ENCODE measurements at places on chromosomes 12 and 14. TPM values are rescaled to one million over a fixed set of nuclear protein-coding genes. Genes with fewer than 3 reads are reported as not detected.

- H3K4me1 ChIP-seq = no peaks in the 10 kb centered on the region
- H3K36me3 ChIP-seq = no peaks in the 10 kb centered on the region
- DNase-seq = no peak
- H3K4me3 ChIP-seq = no peak overlapping the region
- no peaks in the 10 kb centered on the region for H3K27me3 ChIP-seq
Observed at GRCh38 chr12:116287842-116288301, 10.4 kb upstream of the MED13L start.

DNA sequence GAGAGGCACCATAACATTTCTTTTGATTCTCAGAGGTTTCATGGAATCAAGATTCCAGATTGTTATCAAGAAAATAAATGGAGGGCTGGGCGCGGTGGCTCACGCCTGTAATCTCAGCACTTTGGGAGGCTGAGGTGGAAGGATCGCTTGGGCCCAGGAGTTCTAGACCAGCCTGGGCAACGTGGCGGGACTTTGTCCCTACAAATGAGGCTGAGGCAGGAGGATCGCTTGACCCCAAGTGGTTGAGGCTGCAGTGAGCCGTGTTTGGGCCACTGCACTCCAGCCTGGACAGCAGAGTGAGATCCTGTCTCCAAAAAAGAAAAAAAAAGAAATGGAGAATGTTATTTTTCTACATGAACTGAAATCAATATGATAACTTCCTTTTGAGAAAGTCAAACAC is 1.3 kb downstream of the SLC39A9 start:
- H3K4me3 ChIP-seq = peak overlapping the region; percentile 81
- no peak for DNase-seq

DNA sequence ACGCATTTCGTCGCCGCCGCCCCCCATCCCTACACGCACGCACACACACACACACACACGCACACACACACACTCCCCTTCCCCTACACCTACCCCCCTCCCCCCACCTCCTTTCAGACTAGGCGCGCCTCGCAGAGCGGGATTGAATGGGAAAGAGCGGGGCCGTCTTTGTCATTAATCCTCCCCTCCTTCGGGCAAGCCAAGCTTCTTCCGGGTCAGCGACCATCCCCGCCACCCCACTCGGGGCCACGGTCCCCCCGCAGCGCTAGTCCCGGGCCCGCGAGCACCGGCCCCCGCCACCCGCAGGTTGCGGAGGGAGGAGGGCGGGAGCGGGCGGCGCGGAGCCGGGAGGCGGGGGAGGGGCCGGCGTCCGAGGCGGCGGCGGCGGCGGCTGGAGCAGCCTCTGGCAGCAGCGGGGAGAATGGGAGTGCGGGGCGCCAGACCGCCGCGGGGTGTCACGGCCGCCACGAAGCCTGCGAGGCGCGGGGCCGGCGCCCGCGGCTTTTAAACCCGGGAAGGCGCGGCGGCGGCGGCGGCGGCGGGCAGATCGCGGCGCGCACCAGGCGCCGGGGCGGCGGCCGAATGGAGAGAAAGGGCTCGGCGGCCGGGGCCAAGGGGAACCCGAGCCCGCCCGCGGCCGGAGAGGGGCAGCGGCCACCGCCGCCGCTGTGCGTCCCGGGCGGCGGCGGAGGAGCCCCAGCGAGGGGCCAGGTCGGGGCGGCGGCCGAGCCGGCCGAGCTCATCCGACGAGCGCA is at the start of gene TTC9:
TTC9 (plus strand) TSS at position 369 of the 755 bp plus-strand sequence; CDS start at position 583, 214 bp downstream.
- H3K4me3 ChIP-seq = peak within 1 kb of the TSS; percentile 75
- H3K36me3 ChIP-seq = no peaks in the 10 kb centered on the region
- peaks cover 31% of the 10 kb centered on the region for H3K4me1 ChIP-seq
- peak; percentile 26 for DNase-seq

- no peak overlapping the region for H3K27ac ChIP-seq
- peak; percentile 24 for DNase-seq
- H3K27me3 ChIP-seq = peaks cover 6% of the 10 kb centered on the region
- H3K4me1 ChIP-seq = peaks cover 9% of the 10 kb centered on the region
- H3K4me3 ChIP-seq = peak overlapping the region; percentile 74
Observed at GRCh38 chr14:72892103-72892878, 1.6 kb downstream of the DPF3 start.

- DNase-seq = no peak
- no peaks in the 10 kb centered on the region for H3K27me3 ChIP-seq
- peak overlapping the region; percentile 4 for H3K4me3 ChIP-seq
- no peaks in the 10 kb centered on the region for H3K36me3 ChIP-seq
- no peak overlapping the region for H3K27ac ChIP-seq
Observed at GRCh38 chr12:42469355-42470175, 120.0 kb downstream of the PRICKLE1 start.

- H3K27ac ChIP-seq = no peak overlapping the region
- DNase-seq = no peak
- H3K36me3 ChIP-seq = no peaks in the 10 kb centered on the region
- no peaks in the 10 kb centered on the region for H3K4me1 ChIP-seq
- no peak overlapping the region for H3K4me3 ChIP-seq
Observed at GRCh38 chr14:98816720-98817119, 455.3 kb downstream of the BCL11B start.

DNA sequence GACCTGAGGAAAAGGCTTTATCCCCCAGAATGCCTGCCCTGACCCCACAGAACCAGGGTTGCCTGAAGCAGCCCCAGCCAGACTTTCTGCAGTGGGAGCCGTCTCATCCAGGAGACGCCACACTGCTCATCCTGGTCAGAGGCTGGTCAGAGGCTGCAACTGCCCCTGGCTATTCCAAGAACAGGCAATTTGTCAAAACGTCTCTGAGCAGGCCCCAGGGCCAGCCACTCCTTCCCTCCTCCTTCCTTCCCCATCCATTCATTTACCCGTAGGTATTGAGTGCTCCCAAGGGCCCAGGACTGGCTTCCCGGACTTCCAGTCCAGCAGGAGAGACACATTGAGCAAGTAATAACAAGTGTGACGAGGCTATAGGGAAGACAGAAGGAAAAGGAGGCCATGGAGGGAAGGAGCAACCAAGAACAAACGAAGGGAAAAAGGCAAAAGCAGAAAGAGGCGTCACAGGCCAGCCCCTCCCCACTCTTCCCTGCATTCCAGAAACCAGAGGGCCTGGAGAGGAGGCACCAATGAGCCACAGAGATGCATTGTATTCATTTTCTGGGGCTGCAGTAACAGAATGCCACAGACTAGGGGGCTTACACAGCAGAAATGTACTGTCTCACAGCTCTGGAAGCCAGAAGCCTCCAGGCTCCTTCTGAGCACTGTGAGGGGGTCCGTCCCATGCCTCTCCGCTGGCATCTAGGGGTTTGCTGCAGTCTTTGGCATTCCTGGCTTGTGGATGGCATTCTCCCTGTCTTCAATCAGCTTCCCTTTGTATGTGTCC is 21.0 kb upstream of the CD9 start:
- H3K4me3 ChIP-seq = no peak overlapping the region
- H3K4me1 ChIP-seq = no peaks in the 10 kb centered on the region
- H3K27me3 ChIP-seq = no peaks in the 10 kb centered on the region
- H3K36me3 ChIP-seq = no peaks in the 10 kb centered on the region
- no peak for DNase-seq

DNA sequence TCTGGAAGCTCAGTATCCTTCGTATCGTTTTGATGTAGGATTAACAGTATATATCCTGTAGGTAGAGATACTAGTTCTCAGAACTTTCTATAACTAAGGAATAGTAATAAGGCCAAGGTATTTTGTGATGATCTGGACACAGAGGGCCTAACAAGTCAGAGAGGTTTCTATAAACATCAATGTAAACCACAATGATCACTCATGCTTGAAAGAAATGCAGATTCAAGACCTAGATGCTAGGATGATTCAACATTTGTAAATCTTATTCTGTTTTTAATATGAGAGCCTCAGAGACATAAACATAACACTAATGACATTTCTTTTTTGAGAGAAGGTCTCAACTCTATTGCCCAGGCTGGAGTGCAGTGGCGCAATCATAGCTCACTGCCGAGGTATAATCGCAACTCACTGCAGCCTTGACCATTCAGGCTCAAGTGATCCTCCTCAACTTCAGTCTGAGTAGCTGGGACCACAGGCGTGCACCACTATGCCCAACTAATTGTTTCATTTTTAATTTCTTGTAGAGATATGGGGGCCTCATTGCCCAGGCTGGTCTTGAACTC is 16.2 kb downstream of the SUPT16H start:
- no peaks in the 10 kb centered on the region for H3K4me1 ChIP-seq
- H3K36me3 ChIP-seq = peaks cover 48% of the 10 kb centered on the region
- DNase-seq = no peak

- H3K4me3 ChIP-seq = no peak overlapping the region
- no peaks in the 10 kb centered on the region for H3K27me3 ChIP-seq
- no peak for DNase-seq
- H3K4me1 ChIP-seq = peaks cover 34% of the 10 kb centered on the region
- no peak overlapping the region for H3K27ac ChIP-seq
Observed at GRCh38 chr12:116123451-116124258, 153.8 kb downstream of the MED13L start.

- no peak overlapping the region for H3K4me3 ChIP-seq
- DNase-seq = no peak
- H3K36me3 ChIP-seq = no peaks in the 10 kb centered on the region
- H3K4me1 ChIP-seq = no peaks in the 10 kb centered on the region
- H3K27me3 ChIP-seq = no peaks in the 10 kb centered on the region
- H3K27ac ChIP-seq = no peak overlapping the region
Observed at GRCh38 chr12:115870021-115870420, 407.5 kb downstream of the MED13L start.

DNA sequence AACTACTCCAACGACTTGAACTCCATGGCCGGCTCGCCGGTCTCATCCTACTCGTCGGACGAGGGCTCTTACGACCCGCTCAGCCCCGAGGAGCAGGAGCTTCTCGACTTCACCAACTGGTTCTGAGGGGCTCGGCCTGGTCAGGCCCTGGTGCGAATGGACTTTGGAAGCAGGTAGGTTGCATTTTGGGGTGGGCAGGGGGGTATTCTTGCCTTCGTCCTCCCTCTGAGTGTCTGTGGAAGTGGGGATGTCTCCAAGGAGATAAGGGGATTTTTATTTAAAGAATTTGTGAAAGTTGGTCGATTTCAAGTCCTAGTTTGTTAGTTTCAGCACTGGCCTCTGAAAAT is 1.3 kb downstream of the ASCL1 start:
- no peaks in the 10 kb centered on the region for H3K36me3 ChIP-seq
- H3K4me1 ChIP-seq = no peaks in the 10 kb centered on the region
- H3K27me3 ChIP-seq = peaks cover 7% of the 10 kb centered on the region
- no peak overlapping the region for H3K27ac ChIP-seq

GRCh38 chr14:99038431-99038820 is 233.6 kb downstream of the BCL11B start:
- no peak overlapping the region for H3K4me3 ChIP-seq
- H3K27me3 ChIP-seq = no peaks in the 10 kb centered on the region
- H3K27ac ChIP-seq = no peak overlapping the region
- DNase-seq = no peak

DNA sequence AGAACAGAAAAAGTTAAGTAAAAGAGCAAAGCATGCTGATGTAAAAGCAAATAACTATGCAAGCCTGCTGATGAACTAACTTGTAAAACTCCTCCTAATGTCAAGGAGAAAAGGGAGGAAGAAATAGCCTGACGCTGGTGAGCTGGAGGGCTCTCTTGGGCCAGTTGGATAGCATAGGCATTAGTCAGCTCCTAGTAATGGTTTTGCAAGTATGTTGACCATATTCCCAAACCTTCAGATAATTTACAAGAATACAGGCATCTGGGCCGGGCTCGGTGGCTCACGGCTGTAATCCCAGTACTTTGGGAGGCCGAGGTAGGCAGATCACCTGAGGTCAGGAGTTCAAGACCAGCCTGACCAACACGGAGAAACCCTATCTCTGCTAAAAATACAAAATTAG is 871.4 kb downstream of the C12orf50 start:
- no peak for DNase-seq
- H3K27me3 ChIP-seq = no peaks in the 10 kb centered on the region
- H3K4me3 ChIP-seq = no peak overlapping the region
- no peaks in the 10 kb centered on the region for H3K36me3 ChIP-seq
- H3K4me1 ChIP-seq = no peaks in the 10 kb centered on the region
- no peak overlapping the region for H3K27ac ChIP-seq

- H3K27me3 ChIP-seq = no peaks in the 10 kb centered on the region
- no peaks in the 10 kb centered on the region for H3K4me1 ChIP-seq
- no peak overlapping the region for H3K27ac ChIP-seq
- no peak for DNase-seq
- H3K4me3 ChIP-seq = no peak overlapping the region
Observed at GRCh38 chr14:23930742-23931141, 22.8 kb upstream of the DHRS4 start.

- no peaks in the 10 kb centered on the region for H3K36me3 ChIP-seq
- no peaks in the 10 kb centered on the region for H3K27me3 ChIP-seq
- no peaks in the 10 kb centered on the region for H3K4me1 ChIP-seq
- no peak overlapping the region for H3K27ac ChIP-seq
- no peak overlapping the region for H3K4me3 ChIP-seq
Observed at GRCh38 chr12:119630962-119631550, 36.9 kb upstream of the PRKAB1 start.

GRCh38 chr12:46430340-46430948 is 57.9 kb upstream of the SLC38A2 start:
- no peak overlapping the region for H3K4me3 ChIP-seq
- no peak overlapping the region for H3K27ac ChIP-seq
- no peaks in the 10 kb centered on the region for H3K4me1 ChIP-seq
- no peaks in the 10 kb centered on the region for H3K27me3 ChIP-seq
- DNase-seq = peak; percentile 16
- no peaks in the 10 kb centered on the region for H3K36me3 ChIP-seq

DNA sequence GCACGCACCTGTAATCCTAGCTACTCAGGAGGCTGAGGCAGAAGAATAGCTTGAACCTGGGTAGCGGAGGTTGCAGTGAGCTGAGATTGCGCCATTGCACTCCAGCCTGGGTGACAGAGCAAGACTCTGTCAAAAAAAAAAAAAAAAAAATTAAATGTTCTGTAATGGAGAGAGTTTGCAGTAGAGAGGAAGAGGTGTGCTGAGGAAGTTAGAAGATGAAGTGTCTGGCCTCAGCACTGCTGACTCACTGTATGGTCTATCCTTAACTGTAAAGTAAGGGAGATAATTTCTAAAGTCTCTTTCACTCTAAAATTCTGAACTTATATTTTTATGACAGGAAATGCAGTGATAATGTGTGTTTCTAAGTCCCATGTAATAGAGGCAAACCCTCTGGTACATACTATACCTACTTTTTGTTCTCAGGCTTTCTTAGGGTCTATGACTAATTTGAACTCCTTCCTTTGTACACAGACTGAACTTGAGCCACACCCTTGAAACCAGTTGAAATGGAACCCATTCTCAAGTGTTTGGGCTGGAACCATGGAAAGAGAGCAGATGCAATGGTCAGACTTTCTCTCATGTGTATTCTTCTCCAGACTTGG is 278.1 kb upstream of the FAR2 start:
- no peak overlapping the region for H3K27ac ChIP-seq
- no peaks in the 10 kb centered on the region for H3K36me3 ChIP-seq
- H3K4me1 ChIP-seq = no peaks in the 10 kb centered on the region
- H3K27me3 ChIP-seq = no peaks in the 10 kb centered on the region
- H3K4me3 ChIP-seq = no peak overlapping the region

- no peaks in the 10 kb centered on the region for H3K36me3 ChIP-seq
- DNase-seq = no peak
- no peaks in the 10 kb centered on the region for H3K27me3 ChIP-seq
- no peak overlapping the region for H3K27ac ChIP-seq
- H3K4me1 ChIP-seq = no peaks in the 10 kb centered on the region
Observed at GRCh38 chr14:88245321-88245720, 77.7 kb downstream of the KCNK10 start.

GRCh38 chr14:96962337-96962736 is 165.2 kb downstream of the VRK1 start:
- peak overlapping the region; percentile 61 for H3K27ac ChIP-seq
- H3K4me3 ChIP-seq = peak overlapping the region; percentile 14
- no peaks in the 10 kb centered on the region for H3K27me3 ChIP-seq

The ANO2 gene
- total RNA-seq = not detected

The TBX5 gene
- not detected for total RNA-seq

The A2ML1 gene
- total RNA-seq = not detected

The KLRG1 gene
- 2.8 TPM for total RNA-seq

The ABCD2 gene
- 21.0 TPM for total RNA-seq

The DPPA3 gene
- not detected for total RNA-seq

The RAD52 gene
- 17.8 TPM for total RNA-seq
